Suppressor macrophage (primary cell): ENCODE measurements at places on chromosomes 11 and 22.

DNA sequence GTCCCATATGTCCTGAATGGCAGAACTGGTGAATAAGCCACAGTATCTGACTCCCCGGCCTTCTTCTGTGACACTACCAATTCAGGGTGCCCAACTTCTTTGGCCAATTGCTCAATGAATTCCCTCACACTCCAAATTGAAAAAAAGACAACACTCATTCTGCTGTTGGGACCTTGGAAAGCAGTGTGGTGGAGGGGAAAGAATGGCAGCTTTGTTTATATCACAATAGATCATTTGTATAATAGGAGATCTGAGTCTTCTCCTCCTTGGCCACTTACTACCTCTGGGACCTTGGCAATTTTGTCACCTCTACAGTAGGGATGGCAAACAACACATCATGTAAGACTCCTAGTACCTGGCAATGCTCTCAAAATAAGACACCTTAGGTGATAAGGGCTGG is 64.6 kb downstream of the OPCML start:
- no peak for DNase-seq

- DNase-seq = peak; percentile 33
Observed at GRCh38 chr22:46229701-46230100, 20.4 kb downstream of the CDPF1 start.

GRCh38 chr11:26676641-26677040 is 45.2 kb downstream of the SLC5A12 start:
- DNase-seq = no peak

GRCh38 chr11:95680169-95680929 is 109.2 kb downstream of the FAM76B start:
- DNase-seq = no peak

DNA sequence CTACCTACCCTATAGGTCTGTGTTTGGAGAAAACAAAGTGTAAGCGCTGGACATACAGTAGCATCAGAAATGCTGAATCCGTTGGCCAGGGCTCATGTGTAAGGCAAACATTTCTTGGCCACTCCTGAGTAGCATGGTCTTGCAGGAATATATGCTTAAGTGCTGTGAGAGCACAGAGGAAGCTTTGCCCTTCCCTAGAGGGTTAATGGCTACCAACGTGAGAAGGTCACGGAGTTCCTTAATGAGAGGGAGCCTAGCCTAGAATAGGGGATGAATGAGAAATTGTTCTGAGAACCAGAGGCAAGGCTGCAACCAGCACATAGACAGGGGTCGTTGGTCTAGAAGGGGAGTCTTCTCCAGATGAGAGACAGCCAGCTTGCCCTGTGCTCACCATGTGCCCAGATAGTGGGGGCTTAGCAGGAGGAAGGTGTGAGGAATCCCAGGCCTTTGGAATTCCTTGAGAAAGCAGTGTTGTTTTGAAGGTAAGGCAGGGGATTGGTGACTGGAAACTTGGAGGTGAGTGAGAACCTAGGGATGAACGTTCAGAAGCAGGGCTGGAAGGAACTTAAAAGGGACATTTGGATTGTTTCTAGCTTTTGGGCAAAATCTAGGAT is 29.5 kb downstream of the RCOR2 start:
- no peak for DNase-seq

- DNase-seq = no peak
Observed at GRCh38 chr11:3962406-3962840, 107.0 kb downstream of the STIM1 start.

- DNase-seq = no peak
Observed at GRCh38 chr11:134554861-134555260, 142.8 kb upstream of the B3GAT1 start.

- no peak for DNase-seq
Observed at GRCh38 chr22:36056980-36057379, 28.4 kb upstream of the RBFOX2 start.

DNA sequence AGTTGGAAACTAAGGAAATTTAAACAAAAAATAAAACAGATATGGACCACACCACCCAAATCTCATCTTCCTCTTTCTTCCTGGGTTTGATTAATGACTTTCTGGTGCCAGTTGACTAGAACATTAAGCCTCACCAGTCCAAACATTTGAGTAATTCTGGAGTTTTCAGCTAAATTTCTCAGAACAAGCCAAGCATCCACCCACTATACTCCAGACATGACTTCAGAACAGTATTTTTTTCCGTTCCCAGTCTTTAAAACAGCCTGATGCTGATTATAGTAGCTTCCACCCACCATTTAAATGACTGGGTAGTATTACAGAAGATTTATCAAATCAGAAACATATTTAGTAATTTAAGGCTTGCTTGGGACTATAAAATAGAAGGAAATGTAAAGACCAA is 230.9 kb upstream of the UBASH3B start:
- DNase-seq = no peak

GRCh38 chr11:120229451-120230424 is 10.2 kb upstream of the POU2F3 start:
- DNase-seq = peak; percentile 69

- peak; percentile 93 for DNase-seq
Observed at GRCh38 chr22:38700270-38700788, 414 bp downstream of the JOSD1 start.

GRCh38 chr22:41966607-41967240 is 2.5 kb upstream of the SEPTIN3 start:
- DNase-seq = peak; percentile 83
